ENCODE measurements at places on chromosomes 3 and 15. TPM values are rescaled to one million over a fixed set of nuclear protein-coding genes. Genes with fewer than 3 reads are reported as not detected.
A peak's percentile ranks its signal among the peaks of the same experiment; 100 is the strongest.

The OIP5 gene
- 2.9 TPM for total RNA-seq

The RTP1 gene
- total RNA-seq, result not detected

The TMEM44 gene
- 101 TPM for total RNA-seq

The P4HTM gene
- 43.4 TPM for total RNA-seq

The SH2D7 gene
- total RNA-seq, result 6.0 TPM

The BCHE gene
- total RNA-seq, result 11.3 TPM

The LTF gene
- not detected for total RNA-seq

The SERP1 gene
- 250 TPM for total RNA-seq

The THBS1 gene
- total RNA-seq, result 347 TPM

The PML gene
- total RNA-seq, result 35.1 TPM

The C15orf61 gene
- total RNA-seq, result 9.1 TPM

DNA sequence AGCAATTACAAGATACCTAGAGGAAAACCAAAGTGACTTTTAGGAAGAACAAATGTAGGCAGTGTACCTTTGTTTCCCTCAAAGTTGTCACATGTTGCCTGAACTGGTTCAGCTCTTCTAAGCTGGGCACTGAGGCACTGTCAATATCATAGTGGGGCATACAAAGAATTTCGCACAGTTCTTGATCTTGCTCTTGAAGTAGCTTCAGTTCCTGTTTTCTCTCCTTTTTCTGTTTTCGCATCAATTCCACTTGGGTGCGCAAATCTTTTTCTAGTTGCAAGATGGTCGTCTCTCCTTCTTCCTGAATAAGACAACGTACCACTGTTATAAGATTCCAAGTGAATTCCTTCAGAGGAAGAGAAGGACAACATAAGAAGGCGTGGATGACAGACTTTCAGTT, 12.7 kb downstream of the PRC1 start:
- DNase-seq, result no peak

DNA sequence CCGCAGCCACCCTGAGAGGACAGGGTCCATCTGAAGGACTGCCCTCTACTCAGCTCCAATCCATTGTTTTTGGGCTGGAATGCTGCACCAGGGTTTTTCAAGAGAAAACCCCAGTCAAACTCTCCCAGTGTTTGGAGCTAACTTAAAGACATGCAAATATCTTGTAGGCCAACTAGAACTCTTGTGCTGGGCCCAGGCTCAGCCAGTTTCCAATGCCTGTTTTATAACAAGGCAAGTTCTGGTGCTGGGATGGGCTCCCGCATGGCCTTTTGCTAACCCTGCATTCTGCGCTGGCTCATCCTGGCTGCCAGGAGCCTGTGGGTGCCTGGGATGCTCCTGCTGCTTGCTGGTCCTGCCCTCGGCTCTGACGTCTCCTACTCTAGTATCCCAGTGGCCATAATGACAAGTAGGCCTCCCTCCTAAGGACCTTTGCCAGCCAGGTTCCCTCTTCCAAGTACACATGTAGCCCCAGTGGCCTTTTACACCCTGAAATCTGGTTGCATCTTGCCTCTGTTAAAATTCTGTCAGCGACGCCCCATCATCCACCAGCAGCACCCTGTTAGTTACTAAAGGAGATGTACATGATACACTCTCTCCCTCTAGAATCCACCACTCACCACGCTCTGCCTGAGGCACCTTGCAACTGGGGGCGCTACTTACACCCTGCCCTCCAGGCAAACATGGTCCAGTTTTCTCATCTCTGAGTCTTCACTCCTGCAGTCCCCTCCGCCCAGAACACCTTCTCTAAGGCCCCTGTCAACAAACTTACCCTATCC, 30.5 kb upstream of the RAB6B start:
- no peak for DNase-seq

DNA sequence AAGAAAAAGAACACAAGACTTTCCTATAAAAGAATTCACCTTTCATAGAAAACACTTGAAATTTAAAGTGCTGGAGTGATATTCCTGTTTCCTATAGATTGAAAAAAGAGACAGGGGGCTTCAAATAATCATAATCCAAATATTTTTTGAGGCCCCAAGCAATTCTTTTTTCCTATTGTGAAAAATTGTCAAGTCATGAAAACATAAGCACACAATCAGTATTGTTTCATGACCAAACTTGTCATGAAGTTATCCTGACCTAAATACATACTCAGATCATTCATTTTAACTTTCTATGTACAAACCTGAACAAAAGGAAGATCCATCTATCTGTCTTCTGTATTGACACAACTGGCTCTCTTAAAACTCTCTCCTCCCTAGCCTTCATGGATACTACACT, 57.9 kb downstream of the AGTR1 start:
- no peak for DNase-seq

GRCh38 chr15:46848704-46849103, 868.6 kb upstream of the SEMA6D start:
- DNase-seq, result no peak

DNA sequence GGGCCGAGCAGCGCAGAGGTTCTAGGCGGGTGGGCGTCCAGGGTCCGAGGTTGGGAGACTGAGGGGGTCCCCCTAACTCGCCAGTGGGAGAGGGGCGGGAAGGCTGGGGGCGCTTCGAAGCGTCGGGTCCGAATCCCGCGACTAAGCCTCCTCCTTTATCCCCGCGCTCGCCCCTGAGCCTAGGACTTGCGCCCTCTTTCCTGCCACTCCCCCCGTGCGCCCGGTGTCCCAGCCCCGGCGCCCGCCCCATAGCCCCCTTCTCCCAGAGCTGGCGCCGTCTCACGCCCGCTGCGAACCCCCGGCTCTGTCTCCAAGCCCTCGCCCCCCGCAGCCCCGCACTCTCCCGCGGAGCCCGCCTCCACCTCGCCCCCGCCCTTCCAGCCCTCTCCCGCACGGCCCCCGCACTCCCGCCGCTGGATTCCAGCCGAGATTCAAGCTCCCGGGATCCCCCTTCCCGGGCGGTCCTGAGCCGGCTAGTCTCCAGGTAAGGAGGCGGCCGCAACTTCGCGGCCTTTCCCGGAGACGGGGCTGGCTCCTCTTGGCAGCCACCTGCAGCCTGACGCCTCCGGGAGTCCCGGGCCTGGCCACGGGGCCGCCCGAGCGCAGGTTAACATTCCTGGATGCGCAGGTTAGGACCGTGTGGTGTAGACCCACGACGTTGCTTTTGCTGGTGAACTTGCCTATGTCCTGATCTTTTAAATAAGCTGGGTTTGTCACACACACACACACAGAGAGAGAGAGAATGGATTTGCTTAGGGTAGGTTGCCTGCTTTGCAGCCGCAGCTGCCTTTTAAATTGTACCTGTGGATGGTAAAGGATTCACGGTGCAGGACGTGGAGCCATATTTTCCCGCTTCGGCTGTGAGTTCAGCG, 563 bp downstream of the PXYLP1 start:
- DNase-seq, result peak; percentile 55

DNA sequence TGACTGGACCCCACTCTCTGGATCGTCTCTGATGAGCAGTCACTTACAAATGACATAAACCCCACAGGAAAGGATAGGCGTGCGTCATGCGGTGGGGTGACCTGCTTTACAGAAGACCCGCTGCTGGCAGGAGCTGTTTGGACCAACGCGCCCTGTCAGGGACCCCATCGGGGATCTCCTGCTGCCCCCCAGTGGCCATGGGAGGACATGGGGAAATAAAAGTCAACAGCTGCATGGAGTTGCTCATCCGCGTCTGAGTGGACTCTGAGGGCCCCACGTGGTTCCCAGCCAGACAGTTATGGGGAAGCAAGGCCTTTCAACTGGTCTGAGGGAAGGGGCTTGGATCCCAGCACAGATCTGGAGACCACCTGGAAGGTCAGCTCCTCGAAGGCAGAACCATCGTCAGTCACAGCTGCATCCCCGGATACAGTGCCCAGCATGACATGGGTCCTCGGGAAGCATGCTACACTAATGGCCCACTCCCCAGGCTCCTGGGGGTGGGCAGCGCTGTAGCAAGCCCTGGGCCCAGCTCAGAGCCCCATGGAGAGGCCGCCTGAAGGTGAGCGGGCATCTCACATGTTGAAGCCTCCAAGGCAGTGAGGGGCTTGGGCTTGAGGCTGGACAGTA, 32.1 kb downstream of the PTH1R start:
- DNase-seq, result peak; percentile 79

DNA sequence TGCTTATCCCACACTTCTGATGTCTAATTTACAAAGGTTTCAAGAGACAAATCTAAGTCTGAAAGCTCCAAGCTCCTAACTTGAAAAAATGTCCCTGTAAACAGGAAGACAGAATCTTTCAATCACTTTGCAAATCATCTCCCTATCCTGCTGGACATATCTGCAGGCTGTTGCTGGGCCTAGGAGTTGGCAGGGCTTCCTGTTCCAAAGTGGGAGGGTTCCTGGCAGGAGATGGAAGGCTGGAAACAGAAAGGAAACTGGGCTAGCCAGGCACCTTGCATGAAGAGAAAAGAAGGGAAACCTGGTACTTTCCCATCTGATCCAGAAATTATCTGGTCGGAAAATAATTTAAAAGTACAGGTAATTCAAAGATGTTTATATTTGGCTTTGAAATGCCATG, 227.3 kb upstream of the IL12A start:
- DNase-seq, result peak; percentile 38

- no peak for DNase-seq
Observed at GRCh38 chr3:187677604-187678003, 7.4 kb upstream of the SST start.

DNA sequence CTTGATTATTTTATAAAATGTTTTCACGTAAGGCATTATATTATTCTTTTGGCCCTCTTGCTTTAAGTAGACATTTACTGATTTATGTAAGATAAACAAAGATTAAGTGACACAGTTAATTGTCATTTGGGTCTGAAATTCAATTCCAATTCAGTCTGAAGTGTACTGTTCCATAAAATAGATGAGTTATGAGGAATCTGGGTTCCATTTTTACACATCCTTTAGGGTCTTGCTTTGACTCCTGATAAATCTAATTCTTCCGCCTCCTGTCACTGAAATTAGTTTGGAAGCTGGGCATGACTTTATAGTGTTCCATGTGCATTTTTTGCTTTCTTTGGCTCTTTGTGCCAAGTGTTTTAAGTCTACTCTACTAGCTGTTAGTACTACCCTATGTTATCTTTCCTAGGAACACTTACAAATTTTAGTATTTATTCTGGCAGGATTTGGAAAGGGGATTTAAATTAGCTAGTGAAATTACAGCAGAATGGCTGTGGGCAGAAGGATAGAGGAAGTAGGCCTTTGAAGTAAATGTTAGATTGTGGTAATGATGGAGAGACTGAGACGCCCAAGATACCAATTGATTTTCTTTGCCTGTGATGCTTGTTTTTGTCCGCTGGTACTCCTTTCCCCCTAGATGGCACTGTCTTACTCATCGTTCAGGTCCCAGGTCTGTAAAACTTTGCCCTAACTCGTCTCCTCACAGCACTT, 14.3 kb downstream of the ARL8B start:
- DNase-seq, result no peak

GRCh38 chr3:151918253-151919029, 45.0 kb downstream of the SUCNR1 start:
- no peak for DNase-seq

DNA sequence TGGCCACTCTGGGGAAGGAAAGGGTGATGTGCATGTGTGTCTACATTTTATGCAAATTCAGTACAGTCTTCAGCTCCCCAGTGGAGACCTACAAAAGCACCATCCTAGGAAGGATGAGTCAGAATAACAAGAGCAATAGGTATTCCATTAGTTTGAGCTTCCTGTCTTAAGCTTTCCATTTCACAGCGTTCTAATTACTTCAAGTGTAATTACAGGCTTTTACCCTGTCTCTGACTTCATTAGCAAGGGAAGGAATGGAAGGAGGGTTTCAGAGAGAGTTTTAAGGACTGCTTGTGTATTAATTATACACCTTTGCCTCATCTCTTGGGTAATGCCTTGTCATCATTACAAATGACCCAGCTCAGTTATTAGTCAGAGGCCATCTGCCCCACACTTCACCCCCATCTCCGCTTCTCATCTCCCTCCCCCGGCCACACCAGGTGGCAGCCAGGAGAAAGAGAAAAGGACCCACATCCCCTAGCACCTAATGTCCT, 202.8 kb upstream of the MRPL3 start:
- DNase-seq, result no peak

GRCh38 chr3:66177026-66177425, 43.8 kb upstream of the SLC25A26 start:
- DNase-seq, result no peak

GRCh38 chr15:85832394-85832793, 37.7 kb upstream of the KLHL25 start:
- no peak for DNase-seq

GRCh38 chr15:73273181-73274002, 95.4 kb downstream of the HCN4 start:
- DNase-seq, result peak; percentile 39

DNA sequence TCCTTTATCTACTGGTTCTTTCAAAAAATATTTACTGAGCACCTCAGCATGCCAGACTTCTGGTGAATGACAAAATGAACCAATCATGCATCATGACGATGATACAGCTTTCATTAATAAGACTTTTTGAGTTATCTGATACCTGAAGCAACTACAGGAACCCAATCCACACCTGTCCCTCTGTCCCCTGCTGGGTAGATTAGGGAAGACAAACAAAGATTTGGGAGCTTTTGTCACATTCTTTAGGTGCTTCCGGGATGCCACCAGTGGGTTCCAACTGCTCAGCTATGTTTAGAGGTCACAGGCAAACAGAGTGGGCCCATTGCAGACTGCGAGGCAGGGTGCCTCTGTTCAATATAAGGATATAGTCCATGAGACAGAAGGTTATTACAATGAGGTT, 1020.5 kb upstream of the CFAP20DC start:
- DNase-seq, result no peak

GRCh38 chr3:117480972-117481371, 771.4 kb downstream of the TUSC7 start:
- no peak for DNase-seq

GRCh38 chr15:85414495-85414894, 34.1 kb downstream of the AKAP13 start:
- no peak for DNase-seq

DNA sequence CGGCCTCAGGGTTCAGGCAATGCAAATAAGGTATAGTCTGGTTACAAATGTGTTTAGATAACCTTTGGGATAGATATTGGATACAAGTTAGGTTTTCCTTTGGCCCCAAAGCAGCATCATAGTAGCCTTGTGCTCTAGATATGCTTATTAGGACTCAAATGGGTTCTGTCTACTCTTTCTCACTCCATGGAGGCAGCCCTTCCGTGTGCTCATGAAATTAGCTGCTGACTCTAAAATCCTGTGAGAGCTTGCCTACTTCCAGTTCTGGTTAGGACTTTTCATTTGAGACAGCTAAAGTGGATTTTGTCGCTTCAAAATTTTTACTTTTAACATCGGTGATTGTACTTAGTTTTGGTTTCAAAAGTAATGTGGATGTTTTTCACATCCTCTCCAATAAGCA, 1.6 kb downstream of the CDV3 start:
- no peak for DNase-seq

DNA sequence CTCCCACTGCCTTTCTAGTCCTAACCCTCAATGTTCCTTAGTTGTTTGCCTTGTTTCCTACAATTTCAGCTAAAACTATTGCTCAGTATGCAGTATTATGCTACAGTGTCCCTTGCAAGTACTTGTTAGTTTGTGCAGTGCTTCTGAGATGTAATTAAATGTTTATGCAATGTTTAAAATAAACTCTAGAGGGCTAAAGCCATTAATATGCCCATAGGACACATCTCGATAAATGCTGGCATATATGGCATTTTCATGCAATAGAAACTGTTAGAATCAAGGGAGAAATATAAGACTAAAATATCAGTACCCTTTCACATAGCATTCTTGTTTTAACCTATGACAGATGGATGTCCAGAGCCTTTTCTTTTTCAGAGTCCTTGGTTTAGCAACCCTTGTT, 59.8 kb upstream of the ACKR4 start:
- no peak for DNase-seq

Measured in transverse colon (tissue), 4 donors.